ENCODE measurements at places on chromosomes 6 and 20.

- no peak for DNase-seq
Measured at GRCh38 chr6:144768551-144769075, 483.5 kb downstream of the UTRN start.

DNA sequence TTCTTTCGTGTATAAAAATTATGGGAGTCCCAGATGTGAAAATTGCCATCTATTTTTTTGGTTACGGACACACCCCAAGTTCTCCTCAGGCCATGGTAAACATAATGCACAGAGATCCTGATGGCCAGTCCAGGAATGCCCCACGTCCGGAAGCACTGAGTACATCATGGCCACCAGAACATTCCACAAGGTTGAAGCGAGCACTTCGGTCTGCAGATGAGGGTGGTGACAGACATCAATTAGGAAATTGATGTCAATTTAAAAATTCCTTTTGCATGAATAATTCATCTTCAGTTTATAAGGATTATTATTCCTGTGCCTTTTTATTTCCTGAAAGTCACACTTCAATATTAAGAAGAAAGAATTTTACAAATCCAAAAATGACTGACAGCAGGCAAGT lies 13.2 kb upstream of the EXOC2 start:
- no peak for DNase-seq

GRCh38 chr6:69816026-69816425 lies 19.2 kb upstream of the LMBRD1 start:
- no peak for DNase-seq

DNA sequence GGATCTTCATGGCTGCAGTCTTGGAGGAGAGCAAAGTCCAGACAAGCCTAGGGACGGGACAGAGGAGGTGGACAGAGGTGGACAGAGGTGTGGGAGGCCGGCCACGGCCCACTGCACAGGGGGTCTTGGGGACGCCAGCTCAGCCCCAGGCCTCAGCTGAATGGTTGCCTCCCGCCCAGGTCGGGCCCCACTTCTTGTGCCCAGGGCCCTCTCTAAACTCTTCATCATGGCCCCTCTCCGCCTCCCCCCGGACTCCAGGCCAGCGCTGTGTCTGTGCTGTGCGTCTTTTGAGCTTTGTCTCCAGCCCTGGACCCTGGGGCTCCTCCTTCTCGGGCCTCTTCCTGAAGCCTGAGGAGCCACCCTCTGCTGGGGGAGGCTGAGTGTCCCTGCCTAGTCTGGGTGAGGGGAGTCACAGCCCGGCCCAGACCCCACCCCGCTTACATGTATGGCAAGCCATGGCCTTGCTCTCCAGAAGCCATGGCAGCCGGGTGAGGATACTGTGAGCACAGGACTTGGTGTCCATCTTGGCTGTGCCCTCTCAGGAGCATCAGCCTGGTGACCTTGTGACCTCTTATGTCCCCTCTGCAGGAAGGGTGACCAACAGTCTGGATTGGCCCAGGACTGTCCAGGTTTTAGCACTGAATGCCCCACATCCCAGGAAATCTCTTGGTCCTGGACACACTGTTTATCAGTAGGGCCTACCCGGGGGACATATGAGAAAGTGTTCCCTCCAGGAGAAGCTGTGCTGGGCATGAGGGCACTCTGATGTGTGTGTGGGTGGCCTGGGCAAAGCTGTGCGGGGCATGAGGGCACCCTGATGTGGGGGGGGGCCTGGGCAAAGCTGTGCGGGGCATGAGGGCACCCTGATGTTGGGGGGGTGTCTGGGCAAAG lies 9.4 kb upstream of the NPBWR2 start:
- DNase-seq: no peak

DNA sequence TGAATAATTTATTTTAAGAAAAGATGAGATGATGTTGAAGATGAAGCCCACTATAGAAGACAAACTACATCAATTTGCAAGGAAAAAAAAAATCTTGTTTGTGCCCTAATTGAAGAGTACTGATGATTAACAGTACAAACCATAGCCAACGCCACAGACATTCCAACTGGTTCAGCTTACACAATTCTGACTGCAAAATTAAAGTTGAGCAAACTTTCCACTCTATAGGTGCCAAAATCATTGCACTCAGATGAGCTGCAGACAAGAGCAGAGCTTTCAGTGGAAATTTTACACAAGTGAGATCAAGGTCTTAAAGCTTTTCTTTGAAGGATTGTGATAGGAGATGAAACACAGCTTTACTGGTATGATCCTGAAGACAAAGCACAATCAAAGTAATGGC lies 85.3 kb downstream of the OGFRL1 start:
- DNase-seq: no peak

DNA sequence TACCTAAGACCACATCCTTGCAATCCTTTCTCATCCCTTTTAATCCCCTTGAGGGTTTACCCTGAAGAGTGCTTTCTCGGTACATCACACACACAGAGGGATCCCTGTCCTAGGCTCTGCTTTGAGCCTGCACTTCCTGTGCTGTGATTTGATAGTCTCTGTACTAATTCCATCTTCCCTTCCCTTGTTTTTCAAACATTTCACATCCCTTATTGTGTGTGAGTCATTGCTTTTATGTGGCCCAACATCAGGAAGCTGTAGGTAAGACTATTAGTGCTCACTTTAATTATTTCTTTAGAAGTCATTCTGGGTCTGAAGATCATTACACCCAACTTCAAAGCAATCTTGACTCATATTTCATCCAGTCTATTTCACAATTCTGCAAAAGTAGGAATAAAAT lies 57.2 kb upstream of the ANKEF1 start:
- DNase-seq: no peak

DNA sequence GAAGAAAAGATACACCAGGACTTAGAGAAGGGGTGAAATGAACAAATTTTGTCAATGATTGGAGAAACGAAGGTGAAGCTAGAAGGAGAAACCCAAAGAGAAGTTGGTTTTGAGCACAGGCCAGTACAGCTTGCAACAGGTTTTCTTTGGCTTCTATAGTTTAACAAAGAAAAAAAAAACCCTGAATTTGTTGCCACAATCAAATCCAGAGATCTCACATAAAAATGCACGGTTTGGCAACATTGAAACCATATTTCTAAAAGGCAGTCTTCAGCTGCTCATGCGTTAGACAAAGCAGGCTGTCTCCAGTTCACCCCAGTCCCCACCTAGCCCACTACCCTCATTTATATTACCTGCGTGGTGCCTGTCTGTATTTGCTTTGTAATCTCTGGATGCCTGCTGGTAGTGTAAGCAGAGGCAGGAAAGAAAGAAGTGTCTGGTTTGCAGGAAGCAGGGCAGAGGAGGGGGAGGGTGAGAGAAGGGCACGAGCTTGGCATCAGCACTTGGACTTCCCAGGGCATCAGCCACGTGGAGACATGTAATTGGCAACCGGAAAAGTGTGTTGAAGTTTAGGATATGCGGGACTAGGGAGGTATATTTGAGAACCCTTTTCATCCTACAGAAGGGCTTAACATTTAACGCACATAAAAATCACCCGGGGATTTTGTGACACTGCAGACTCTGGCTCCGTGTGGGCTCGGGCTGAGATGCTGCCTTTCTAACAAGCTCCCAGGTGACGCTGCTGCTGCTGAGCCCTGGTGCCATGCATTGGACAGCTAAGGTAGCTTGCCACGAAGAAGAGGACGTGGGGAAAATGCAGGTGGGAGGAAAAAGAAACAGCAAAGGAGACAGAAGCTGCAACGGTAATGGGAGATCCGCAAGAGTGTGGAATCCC lies 14.4 kb downstream of the PFDN4 start:
- no peak for DNase-seq

DNA sequence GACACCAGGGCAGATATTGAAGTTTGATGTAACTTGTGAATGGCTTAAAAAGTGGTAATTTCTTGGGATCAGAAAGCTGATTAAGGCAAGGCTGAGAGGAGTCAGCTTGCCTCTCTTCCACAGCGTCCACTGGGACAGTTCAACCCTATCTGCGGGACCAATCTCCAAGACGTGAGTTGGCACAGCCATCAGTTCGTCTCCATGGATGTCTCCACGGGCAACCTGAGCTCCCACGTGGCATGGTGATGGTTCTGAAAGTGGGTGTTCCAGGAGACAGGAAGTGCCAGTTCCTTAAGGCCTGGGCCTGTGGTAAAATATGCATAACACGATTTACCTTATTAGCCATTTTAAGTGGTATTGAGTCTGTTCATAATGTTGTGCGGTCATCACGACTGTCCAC lies 67.9 kb upstream of the BHLHE23 start:
- DNase-seq: no peak

DNA sequence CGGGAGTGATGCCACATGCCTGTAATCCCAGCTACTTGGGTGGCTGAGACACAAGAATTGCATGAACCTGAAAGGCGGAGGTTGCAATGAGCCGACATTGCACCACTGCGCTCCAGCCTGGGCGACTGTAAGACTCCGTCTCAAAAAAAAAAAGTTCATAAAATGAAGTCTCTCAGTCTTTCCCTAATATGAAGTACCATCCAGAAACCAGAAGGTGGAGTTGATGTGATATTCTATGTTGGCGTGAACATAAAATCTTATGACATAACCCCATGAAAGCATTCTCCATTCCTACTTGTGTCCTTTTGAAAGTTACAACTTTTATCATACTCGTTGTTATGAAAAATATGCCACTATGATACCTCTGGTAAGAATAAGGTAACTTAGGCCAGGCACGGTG lies 5.7 kb downstream of the SOD2 start:
- no peak for DNase-seq

GRCh38 chr6:36717871-36718540 lies 20.4 kb downstream of the RAB44 start:
- DNase-seq: no peak

DNA sequence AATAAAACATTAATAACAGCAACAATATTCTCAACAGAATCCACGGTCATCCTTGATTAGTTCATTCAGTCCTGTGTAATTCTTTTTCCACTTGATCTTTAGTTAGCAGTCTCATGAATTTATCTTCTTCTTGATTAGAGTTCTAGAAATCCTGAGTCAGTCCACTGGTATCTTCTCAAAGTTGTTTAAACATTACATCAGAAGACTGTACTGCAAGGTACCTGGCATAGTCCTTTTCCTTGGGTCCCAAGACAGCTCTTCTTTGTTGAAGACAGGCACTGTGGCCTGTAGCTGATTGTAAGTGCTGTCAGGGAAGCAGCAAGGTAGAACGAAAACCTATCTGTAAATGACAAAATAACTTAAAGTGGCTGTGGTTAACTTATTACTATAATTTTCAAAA lies 11.8 kb downstream of the MAP3K4 start:
- DNase-seq: peak; percentile 66

DNA sequence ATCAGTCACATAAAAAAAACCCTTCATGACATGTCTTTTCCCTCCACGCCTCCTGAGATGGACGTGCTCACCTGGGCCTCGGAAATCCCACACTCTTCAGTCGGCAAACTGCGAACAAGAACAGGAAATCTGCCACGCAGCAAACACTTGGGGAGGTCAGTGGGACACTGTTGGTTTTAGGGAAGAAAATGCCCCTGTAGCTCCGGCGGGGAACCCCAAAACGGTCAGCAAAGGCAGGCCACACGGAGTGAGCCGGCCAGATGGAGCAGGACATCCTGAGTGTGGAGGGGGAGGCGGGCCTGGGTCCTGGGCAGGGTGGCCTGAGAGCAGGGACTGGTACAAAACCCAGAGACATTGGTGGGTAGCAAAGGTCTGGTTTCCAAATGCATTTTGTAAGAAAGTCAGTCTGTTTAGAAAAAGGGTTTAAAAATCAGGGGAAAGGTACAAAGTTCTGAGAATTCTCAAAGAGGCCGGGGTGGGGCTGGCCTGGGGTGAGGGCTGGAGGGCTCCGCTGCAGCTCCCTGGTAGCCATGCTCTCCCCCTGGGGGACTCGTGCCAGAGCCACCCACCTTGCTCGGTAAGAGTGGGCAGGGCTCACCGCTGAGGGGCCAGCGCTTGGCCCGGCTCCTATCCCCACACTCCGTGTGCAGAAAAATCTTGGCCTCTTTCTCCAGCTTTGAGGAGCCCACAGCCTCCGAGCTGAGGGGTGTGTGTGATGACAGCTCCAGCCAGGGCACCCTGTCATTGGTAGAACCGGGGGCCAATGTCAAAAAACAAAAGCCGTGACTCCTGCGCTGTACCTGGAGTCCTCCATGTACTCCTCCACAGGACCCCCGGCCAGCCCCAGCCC lies 5.2 kb downstream of the SLC2A4RG start:
- DNase-seq: no peak

- no peak for DNase-seq
Measured at GRCh38 chr6:15401769-15402250, 155.9 kb downstream of the JARID2 start.

DNA sequence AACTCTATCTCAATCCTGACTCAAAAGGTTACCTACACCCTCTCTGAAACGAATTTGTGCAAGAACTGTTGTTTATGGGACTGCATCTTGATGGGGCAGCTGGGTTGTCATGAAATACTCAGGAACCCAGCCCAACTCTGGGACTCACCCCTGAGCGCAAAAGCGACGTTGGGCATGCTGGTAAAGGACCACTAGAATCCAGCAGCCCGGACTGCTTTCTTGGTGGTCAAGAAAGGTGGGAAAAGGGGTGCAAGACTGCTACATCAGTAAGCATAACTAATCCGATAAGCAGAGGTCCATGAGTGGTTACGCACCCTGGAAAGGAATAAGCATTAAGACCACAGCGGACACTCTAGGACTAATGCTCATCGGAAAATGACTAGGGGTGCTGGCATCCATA lies 6.3 kb upstream of the PRR18 start:
- no peak for DNase-seq

GRCh38 chr6:79081663-79082062 lies 3.6 kb upstream of the PHIP start:
- no peak for DNase-seq

DNA sequence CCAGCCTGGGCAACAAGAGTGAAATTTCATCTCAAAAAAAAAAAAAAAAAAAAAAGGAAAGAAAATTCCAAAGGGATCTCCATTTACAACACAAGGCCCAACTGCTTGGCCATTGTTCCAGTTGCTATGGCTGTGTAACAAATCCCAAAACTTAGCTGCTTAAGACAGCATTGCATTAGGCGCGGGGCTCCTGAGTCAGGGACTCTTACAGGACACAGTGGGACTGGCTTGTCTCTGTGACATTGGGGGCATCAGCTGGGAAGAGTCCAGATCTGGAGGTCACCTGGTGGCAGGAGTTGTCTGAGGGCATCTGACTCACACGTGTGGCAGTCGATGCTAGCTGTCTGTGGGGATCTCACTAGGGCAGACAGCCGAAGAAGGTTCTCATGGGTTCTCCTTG lies 35.6 kb downstream of the TTLL9 start:
- DNase-seq: no peak

GRCh38 chr20:1657556-1658334 lies at the start of gene SIRPG:
Gene SIRPG, minus strand, starts transcription at chr20:1657779. Its CDS starts 65 bp downstream, at chr20:1657714.
- DNase-seq: peak; percentile 20

DNA sequence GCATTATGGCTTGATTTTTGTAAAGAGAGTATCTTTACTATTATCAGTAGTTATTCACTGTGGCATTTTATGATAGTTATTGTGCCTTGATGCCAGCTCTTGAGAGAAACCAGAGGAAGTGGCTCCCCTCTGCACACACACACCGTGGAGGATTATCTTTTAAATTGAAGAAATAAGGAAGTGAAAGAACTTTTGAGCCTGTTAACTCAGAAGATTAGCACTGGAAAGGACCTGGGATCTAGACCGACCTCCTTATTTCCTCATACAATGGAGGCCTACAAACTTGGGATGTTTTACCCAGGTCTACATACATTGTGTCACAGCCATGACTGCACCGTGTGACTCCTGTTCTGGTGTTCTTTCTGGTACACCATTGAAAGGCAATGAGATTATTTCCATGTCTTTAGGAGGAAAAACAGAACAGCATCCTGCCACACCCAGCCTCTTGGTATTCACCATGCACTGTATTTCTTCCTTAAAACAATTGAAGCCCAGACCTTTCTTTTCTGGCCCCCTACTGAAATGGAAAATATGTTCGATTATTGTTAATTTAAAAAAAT lies 40.6 kb downstream of the HECA start:
- no peak for DNase-seq

GRCh38 chr6:37860226-37860839 lies 40.8 kb downstream of the ZFAND3 start:
- DNase-seq: peak; percentile 41
